Activated CD8-positive, alpha-beta T cell treated with anti-CD3 and anti-CD28 coated beads, Interleukin-2, amount 10 ng/mL, durations not matched to agents 7 days and 5 days (primary cell): ENCODE measurements at places on chromosomes 2 and 18.
A peak's percentile ranks its signal among the peaks of the same experiment; 100 is the strongest.

DNA sequence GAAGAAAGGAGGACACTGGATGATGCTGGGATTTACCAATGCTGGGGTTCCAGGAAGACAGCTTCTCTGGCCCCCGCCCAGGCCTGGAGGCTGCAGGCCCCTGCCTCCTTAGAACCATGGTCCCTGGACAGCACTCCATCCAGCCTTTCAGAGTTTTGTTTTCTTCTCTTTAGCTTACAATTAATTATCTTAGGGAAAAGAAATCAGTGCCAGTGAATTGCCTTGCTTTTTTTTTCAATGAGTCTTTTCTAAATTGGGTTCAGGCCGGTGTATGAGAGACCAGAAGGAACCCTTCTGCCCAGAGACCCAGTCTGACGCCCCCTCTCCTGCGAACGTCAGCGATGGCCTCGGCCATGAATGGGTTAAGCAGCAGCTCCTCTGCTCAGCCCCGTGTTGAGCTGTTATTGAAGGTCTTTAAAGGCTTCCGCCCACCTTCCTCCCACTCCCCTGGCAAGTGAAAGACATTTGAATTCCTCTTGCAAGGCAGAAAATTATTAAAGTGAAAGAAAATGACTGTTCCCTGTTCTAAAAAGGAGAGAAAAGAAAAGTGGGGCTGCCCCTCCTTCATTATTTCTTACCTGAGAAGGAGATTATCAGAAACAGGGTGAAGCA lies 65.7 kb upstream of the CHMP1B start:
- DNase-seq: no peak

GRCh38 chr2:164134336-164134735 lies 398.5 kb upstream of the FIGN start:
- DNase-seq: no peak

DNA sequence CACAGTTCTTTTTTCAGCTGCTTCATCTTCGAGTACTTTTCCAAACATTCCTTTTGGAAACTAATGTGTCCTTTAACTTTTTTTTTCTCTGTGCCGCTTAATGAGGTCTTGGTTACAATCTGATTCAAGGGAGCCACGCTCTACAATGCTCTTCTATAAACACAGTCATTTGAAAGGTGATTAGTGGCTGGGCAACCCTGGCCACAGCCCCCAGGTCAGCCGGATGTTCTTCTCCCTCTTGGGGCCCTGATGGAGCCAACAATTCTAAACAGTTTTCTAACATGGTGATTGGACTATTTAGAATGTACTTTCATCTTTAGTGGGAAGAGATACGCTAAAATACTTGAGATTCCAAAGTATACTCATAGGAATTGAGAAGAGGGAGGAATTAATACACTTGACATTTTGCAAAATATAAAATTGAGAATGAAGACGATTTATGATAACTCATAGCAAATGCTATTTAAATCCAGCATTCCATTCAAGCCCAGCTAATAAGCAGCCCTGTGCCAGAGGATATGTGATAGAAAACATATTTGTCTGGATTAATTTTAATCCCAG lies 83.7 kb upstream of the MBOAT2 start:
- DNase-seq: no peak

- peak; percentile 93 for DNase-seq
These were observed 2.1 kb downstream of the ARID5A start for GRCh38 chr2:96538487-96539214.

- no peak for DNase-seq
These were observed 2.3 kb downstream of the MBOAT2 start for GRCh38 chr2:9001229-9001628.

DNA sequence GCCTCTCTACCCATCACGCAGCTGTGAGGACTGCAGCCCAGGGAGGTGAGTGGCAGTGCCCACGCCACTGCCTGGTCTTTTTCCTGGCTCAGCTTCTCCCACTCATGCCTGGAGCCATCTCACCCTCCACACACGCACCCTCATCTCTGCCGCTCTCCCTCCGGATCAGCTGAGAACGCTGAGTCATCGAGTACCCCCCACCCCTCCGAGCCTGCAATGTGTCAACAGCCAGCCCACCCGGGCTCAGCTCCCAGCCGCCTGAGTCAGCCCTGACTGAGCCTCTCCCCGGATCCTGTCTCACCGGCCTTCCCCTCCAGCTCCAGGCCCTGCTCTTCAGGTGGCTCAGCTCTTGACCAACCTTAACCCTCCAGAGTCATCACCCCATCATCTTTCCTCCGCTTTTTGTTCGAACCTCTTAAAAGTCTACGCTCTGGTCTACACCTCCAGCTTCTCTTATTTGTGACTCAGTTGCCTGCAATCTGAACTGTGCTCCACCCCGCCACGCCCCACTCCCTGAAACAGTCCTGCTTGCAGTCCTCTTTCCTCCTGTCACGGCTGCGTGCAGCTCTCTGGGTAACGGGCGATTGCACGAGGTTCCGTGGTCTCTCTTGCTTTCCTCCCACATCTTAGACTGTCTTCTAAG lies 94.4 kb upstream of the ASAP2 start:
- no peak for DNase-seq

DNA sequence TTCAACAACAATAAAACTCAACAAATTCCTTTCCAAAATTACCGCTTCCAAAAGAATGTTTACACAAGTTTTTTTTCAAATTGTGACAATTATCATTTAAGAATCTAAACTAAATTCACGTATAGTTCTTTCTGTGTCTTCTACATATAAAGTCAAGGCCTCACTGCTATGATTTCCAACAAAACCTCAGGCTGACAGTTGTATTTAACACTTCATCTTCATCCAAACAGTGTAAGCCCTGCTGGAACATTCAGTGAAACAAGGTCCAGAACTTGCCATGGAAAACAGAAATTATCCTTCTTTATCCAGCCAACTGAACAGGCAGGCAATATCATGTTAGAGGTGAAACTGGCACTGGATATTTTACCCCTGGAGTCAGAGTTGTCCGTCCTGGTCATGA lies 357.9 kb downstream of the PID1 start:
- DNase-seq: no peak

GRCh38 chr2:219297766-219298456 lies 11.3 kb downstream of the PTPRN start:
- no peak for DNase-seq

DNA sequence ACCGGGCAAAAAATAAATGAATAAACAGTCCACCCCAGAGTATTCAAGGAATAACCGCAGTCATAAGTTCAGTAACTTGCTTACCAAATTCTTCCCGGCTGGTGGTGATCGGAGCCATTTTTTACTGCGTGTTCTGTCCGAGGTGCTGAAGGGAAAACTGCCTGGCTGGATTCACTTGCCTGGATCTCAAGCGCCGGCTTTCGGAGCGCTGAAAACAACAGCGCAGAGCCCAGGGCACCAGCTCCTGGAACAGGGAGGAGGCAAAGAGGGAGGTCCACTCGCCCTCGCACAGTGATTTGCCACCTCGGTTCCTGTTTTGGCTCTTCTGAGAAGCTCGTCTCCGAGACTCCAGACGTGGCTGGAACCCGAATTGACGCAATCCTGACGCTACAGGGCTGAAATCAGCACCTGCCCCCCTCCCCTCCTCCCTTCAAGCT lies at the start of gene SYT4:
Gene SYT4, minus strand, starts transcription at position 327 of the 437 bp plus-strand sequence. Its CDS starts 209 bp downstream, at position 118.
- DNase-seq: no peak

DNA sequence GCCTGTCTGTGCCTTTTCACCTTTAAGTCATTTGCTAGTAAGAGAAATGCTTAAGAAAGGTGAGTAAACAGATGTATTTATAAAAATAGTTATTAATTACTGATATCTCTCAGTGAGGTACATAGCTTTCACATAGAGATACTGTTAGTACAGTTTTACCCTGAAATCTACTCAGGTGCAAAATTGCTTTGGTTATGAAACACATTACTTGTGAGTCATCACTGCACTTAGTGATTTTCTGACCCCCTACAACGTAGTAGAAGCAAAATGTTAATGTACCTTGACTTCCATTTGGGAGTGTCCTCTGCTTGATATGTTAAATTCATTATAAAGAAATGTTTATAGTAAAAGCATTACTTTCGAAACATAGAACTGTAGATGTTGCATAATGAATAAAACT lies 6.5 kb downstream of the GLS start:
- DNase-seq: no peak

- DNase-seq: no peak
These were observed 162.1 kb downstream of the QPCT start for GRCh38 chr2:37506407-37507050.

DNA sequence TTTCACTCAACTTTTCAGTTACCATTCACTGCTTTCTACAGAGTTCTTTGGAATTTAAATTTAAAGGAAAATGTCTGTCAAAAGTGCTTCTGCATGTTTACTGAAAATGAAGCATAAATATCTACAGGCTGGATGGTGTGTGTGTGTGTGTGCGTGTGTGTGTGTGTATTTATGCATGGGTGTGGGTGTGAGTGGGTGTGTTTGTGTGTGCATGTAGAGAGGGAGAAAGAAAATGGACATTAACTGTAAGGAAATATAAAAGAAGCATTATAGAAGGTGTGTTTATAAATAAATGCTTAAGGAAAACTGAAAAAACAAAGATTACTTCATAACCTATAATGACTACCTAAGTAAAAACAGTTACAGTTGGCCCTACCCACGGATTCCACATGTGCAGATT lies 43.2 kb downstream of the FANCL start:
- DNase-seq: no peak

DNA sequence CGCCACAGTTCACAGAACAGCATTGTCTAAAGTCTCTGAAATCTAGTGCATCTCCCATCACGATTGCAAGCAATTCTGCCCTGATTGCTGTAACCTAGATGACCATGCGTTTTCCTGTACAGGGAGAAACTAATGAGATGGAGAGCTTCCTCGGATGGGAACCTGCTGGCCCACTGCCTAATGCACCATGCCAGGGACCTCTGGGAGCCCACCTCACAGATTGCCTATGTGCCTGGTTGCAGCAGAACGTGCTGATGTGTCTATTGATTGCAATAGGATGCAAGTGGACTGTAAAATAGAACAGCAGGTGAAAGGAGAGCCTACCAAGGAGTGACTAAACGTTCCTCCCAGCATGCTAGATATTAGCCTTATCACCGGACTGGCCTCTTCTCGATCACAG lies 141.0 kb upstream of the RAB12 start:
- DNase-seq: no peak

- DNase-seq: no peak
These were observed 138.3 kb upstream of the CYP1B1 start for GRCh38 chr2:38214209-38214717.

DNA sequence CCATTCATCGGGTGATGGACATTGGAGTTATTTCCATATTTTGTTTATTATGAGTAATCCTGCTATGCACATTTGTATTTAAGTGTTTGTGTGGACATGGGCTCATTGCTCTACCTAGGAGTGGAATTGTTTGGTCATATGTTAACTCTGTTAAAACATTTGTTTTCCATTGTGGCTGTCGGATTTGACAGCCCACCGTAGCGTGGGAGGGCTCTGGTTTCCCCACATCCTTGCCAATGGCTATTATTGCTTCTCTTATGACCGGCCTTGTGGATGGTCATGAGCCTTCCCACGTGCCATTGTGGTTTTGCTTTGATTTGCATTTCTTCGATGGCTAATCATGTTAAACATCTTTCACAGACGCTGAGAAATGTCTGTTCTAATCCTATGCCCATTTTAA lies 92.0 kb downstream of the ZNF236 start:
- no peak for DNase-seq

DNA sequence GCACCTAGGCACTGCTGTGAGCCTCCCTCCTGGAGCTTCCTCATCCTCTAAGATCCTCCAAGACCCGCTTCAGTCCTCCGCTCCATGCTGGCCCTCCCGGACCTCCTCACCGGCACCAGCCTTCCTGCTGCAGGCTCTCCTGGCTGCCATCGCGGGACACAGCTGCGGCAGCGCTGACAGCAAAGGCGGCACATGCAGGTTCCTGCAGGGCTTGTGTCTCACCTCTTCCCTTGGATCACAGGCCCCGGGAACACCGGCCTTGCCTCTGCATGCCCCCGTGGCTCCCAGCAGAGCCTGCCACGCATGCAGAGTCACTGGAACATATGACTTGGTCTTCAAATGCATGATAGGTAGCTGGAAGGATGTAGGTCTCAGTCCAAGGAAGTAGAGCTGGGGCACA lies 67.2 kb downstream of the PTGR3 start:
- DNase-seq: no peak

DNA sequence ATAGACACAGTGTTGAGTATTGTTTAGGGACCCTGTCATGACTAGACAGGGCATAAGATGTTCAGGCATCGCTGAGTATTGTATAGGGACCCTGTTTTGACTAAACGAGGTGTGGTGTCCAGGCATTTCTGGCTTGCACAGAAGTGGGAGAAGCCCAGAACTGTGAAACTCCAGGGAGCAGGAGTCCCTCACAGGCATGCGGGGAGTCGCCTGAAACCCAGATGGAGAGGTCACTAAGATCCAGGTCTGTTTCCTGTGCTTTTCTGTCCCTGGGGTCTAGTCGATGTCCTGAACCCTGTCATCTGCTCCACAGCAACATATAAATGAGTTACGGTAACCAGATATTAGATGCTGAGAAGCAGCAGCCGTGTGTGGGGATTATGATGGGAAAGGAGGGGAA lies 469.0 kb upstream of the SALL3 start:
- DNase-seq: no peak

DNA sequence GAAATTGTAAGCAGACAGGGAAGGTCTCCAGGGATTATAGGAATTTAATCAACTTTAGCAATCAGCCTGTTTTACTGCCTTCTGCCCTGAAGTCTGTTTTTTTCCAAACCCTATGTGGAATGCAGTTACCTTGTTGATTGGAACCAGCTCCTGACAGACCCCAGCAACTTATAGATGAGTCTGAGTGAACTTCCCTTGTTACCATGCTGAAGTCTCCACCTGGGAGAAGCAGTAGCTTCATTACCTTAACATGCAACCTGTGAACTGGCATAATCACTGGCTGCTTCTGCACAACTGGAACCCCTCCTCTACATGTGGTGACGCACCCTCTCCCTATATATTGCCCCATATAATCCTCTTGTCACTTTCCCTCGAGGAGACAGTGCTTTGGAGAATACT lies 226.3 kb upstream of the SPOPL start:
- no peak for DNase-seq

DNA sequence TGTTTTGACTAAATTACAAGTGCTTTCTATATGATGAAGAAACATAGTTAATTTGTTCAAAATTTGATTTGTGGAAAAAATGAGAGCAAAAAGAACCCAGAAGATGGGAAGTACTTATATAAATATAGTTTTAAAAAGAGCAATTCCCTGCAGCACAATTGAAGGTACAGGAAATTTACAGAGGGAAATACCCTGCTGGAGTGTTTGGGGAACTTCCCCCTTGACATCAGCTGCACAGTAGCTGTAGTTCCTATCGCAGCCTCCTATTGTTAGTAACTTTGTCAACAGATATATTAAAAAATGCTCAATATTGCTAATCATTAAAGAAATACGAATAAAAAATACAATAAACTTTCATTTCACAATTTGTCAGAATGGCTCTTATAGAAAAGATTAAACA lies 1118.8 kb upstream of the ZEB2 start:
- no peak for DNase-seq

GRCh38 chr18:62827397-62827796 lies 112.1 kb downstream of the PHLPP1 start:
- DNase-seq: no peak

GRCh38 chr18:40957533-40958070 lies 997.4 kb upstream of the PIK3C3 start:
- DNase-seq: no peak
